Thoracic aorta (tissue), 2 donors: ENCODE measurements at places on chromosomes 1 and 21. TPM values are rescaled to one million over a fixed set of nuclear protein-coding genes. Genes with fewer than 3 reads are reported as not detected.

The PLPPR5 gene
- not detected for total RNA-seq

- DNase-seq: no peak
These were observed 63.3 kb downstream of the MEF2D start for GRCh38 chr1:156437037-156437867.

- DNase-seq: no peak
These were observed 36.6 kb downstream of the PTGS2 start for GRCh38 chr1:186643614-186644013.

The PROK1 gene
- total RNA-seq: 0.27 TPM

- DNase-seq: no peak
These were observed 232.3 kb upstream of the USP24 start for GRCh38 chr1:55447488-55447887.

DNA sequence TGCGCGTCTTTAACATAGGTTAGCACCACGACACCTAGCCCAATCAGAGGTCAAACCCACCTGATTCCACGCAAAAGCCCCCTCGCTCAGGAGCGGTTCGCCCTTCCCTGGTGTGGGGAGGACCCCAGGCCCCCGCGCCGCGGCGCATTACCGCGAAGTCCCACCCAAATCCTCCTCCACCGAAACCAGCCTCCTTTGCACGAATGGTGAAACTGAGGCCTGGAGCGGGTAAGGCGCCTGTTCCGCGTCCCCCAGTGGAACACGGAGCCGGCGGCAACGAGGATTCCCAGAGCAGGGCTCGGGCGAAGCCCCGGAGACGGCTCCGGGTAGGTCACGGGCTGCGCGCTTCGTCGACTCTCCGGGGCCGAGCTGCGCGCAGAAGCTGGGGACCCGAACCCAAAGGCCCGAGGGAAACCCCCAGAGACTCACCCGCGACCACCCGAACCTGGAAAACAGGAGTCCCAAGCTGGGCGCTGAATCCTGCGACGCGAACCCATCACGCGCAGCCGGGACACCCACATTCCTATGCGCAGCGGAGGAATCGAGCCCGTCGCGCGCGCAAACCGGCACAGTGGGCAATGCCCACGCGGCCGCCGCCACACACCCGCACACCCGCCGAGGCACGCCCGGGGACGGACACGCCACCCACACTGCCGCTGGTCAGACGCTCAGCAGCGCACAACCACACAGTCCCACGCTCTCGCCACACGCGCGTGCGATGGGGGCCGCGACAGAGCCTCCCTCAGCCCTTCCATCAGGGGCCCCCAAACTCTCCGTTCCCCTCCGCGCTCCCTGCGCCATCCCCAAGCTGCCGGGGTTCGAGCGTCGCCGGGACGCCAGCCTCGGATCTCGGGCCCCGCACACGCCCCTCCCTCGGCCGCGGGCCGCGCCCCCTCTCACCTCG is 507 bp downstream of the GLIS1 start:
- DNase-seq: no peak

The C1orf21 gene
- 15.2 TPM for total RNA-seq

DNA sequence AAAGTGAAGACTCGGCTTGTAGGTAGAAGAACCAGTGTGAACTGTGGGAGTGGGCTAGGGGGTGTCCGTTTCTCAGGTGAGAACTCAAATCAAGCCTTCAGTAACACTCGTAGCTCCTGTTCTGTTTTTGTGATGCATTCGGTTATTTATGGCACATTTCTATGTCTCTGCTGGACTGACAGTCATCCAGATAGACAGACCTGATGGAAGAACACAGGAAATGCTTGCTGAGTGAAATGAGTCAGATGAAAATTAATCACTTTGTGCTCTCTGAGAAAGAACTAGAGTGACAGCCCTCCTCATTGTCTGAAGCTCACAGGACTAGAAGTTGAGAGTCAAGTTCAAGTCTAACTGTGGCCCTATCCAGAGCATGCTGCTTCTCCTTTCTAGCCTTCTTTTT is 360.1 kb upstream of the PLXNA2 start:
- no peak for DNase-seq

- no peak for DNase-seq
These were observed 20.4 kb upstream of the FHAD1 start for GRCh38 chr1:15226388-15227255.

DNA sequence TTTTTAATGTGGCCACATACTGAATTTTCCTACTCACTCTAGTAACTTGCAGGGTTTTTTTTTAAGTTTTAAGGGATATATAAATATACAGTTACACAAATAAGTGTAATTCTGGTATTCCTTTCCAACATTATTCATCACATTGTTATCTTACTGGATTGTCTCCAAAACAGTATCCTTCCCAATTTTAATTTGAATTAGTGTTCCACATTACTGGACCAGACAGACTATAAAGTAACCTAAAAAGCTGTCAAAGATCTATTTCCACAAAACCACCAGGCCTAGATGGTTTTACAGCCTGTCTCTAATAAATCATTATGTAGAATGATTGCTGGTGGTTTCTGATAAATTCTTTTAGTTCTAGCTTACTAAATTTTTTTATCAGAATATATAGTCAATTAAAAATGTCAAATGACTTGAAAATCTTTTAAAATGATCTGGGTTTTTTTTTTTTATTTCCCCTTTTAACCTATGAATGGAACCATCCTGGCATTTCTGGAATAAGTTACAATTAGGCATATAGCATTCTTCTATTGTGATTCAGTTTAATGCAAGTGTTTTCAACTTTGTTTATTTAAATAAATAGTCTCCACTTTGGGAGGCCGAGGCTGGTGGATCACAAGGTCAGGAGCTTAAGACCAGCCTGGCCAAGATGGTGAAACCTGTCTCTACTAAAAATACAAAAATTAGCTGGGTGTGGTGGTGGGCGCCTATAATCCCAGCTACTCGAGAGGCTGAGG is 59.3 kb downstream of the PACC1 start:
- DNase-seq: no peak

The LAX1 gene
- total RNA-seq: 0.99 TPM

DNA sequence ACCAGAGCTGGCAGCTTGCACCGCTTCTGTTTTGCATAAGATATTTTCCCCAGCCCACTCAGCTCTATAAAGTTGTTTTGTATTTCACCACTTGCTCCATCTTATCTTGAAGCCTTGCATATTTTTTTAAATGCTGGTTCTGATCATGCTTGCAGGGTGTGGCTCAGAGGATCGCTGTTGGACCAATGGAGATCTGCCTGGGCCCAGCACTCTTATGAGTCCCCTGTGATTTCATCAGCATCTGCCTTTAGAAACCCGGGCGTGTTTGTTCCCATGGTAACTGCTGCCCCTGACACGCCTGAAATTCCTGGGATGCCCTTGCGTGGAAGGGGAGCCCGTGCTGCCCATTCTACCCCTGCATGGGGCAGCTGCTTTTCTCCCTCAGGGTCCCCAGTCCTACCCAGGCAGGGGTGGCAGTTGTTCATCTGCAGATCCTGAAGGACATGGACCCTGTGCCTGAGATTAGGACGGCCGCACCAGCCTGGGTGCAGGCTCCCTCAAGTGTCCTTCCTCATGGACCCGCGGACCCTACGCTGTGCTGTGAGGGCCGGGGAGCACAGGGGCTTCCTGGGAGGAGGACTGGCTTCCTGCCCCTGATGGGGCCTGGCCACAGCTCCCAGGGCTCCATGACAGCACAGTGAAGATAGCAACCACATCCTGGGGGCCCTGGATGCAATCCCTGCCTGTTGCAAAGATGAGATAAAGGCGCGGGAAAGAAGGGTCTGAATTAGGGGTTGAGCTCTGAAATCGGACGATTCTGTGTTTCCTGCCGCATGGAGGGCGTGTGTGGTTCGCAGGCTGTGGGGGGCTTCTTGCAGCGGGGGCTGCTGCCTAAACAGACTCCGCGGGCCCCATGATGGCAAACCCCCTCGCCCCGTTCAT is 226.5 kb downstream of the SDCCAG8 start:
- DNase-seq: no peak

DNA sequence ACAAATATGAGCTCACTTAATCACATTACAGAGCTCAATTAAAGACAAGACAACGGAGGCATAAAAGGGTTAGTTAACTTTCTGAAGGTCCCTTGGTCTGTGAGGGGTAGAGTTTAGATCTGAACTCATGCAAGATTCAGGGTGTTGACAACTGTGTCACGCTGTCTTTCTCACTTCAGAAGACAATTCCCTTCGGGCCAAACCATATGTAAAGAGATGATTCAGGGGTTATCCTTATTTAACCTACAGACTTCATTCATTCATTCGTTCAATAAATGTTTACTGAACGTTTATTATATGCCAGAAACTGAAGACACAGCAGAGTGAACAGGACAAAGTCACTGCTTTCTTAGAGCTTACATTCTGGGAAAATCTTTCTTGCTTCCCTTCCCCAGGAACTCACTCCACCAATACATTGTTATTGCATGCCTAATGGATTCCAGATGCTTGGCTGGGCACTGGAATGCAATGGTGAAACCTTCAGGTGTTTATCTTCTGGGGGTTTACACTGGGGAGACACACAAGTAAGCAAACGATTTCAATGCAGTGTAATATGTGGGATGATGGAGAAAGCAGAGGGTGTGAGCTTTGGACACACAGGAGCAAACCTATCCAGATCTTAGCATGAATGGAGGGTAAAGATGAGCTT is 6.4 kb downstream of the XCL1 start:
- no peak for DNase-seq

The ERICH3 gene
- total RNA-seq: not detected

DNA sequence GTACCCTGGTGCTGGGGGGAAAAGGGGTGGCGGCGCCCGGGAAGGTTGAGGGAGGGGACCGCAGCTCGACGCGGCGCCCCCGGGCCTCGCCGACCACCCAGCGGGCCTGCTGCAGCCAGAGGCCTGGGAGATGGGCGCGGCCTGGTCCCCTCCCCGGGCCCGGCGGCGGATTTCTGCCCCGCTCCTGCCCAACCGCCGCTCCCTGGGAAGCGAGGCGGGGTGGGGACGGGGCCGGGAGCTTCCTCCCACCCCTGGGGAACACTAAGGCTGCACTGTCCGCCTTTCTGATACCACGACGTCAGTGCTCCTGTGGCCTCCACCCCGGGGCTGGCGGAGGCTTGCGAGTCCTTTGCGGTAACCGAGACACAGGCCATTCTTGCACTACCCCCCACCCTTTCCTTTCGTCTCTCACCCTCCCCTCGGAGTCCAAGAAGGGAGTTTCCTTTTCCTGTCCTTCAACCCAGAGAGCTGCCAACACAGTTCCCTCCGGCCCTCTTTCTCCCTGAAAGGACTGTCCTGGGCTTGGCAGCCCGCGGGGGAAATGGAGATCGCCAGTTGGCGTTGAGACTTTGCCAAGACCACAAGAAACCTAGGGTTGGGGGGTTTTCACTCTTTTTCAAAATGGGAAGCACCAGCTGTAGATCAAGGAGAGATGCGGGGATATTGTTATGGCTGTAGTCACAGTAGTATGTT is 742 bp downstream of the SH3GLB1 start:
- no peak for DNase-seq

The GJA8 gene
- total RNA-seq: not detected

DNA sequence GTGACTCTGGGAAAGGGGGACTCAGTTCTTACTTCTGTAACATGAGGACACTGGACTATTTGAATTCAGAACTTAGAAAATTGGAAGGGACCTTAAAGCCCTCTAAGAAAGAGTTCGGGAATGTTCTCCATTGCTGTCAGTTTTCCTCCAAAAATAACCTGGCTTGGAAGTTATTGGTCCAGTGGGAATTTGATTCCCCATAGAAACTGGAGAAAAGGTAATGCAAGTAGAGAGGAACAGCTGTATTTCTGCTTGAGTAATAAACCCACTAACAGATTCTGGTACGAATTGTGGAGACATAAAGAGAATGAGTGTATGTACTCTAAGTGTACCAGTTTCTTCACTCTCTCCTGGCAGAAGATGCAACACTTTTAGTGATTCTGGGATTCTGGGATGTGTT is 1.8 kb downstream of the ZBED6 start:
- DNase-seq: no peak

The ZC3H11A gene
- 111 TPM for total RNA-seq

- DNase-seq: no peak
These were observed 60.3 kb downstream of the SLX9 start for GRCh38 chr21:44999972-45000636.

DNA sequence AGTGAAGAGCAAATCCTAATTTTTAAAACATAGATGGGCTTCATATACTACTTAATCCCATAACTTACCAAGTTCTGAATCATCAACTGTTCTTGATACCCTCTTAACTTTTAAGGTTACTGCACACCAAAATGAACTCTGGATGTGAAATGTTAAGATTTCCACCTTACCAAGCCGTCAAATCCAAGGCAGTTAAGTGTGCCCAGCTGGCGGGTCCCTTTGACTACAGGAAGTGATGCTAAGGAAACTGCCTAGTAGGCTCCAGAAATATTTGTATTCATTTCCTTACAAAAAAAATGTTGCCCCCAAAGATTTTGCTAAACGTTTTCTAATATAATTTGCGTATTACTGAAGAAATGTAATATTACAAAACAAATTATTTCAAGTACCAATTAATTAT is 10.7 kb downstream of the NRIP1 start:
- DNase-seq: no peak

DNA sequence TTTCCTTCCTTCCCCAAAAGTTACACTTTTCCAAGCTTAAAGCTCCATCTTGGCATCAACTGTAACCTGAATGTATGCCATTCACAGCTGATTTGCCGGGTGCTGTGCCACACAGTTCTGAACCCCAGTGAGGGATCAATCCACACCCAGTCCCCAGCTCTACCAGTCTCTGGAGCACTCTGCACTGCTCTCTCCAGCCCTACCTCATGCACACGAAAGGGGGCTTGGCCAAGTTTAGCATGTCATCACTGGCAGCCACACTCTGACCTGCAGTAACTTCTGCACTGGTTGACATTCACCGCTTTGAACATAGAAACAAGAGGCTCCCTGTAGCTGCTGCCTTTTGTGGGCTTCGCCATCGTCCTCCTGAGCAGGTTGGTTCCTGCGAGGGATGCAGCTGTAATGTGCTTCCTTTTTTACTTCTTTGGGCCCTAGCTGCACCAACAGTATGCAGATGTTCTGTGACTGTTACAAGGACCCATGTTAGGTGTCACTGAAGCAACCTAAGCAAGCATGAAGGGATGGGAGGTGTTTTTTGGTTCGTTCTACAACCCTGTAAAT is 135.4 kb upstream of the SLC44A3 start:
- DNase-seq: no peak
